ENCODE measurements at places on chromosomes 2 and 18. TPM values are rescaled to one million over a fixed set of nuclear protein-coding genes. Genes with fewer than 3 reads are reported as not detected.

Gene KCNG2
- 0.12 TPM for total RNA-seq

Gene TRPM8
- 0.14 TPM for total RNA-seq

Gene ERFE
- 0.79 TPM for total RNA-seq

Gene POU3F3
- total RNA-seq = not detected

Gene ZDBF2
- total RNA-seq = 12.6 TPM

- DNase-seq = no peak
These were observed 52.6 kb upstream of the EMILIN2 start for GRCh38 chr18:2794159-2794558.

DNA sequence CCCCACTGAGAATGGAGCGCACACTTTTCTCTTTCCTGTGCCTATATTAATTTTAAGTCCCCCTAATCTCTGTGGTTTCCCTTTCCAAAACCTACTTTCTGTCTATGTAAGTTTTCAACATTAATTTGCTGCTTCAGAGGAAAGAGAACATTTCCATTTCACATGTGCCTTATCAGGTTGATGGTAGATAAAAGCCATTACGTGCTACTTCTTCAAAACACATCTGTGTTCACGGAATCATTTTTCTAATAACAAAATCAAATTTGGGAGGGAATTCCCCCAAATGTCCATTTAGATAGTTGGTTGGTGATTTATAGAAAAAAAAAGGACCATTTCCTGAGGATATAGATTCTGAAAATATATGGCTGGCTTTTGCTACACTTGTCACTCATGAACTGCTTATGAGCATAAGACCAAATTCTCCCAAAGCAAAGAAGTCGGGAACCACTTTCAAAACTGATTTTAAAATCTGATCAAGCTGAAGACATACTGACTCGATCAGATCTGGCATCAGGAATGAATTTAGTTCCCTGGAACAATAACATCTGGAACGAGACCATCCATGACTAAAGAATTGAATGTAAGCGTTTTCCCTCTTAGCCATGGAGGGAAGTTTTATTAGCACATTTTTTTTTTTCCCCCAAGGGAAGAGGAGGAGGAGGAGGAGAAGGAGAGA lies 8.2 kb downstream of the PTGR3 start:
- no peak for DNase-seq

- no peak for DNase-seq
These were observed 286.5 kb upstream of the REV1 start for GRCh38 chr2:99776206-99776905.

DNA sequence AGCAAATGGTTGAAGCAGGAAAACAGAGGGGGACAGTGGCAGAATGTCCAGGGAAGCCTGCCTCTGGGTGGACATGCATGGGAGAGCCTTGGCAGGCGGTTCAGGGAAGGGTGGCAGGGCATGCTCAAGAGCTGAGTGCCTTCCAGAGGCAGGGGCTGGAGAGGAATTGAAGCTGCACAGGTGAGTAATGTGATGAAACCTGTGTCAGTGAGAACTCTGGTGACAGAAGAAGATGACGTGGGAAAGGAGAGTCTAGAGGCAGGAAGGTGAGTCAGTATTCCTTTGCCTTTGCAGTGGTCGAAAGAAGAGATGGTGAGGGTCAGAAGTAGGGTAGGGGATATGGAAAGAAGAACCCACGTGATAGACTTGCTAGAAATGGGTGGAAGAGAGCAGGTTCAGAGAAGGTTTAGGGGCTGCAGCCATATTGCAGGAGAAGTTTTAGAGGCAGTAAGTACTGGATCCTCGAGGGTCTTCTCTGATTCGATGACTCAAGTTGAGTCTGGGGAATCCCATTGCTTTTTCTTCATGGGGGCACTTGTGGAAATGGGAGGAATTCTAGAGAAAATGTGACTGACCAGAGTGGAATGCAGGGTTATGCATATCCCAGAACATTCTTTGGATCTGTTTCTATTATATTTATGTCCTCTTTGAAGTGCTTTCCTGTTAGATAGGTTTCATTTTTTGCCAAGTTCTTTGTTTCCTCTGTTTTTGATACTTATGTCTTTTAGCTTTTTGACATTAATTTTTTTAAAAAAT lies 37.4 kb downstream of the TMEM87B start:
- DNase-seq = no peak

- no peak for DNase-seq
These were observed 61.2 kb upstream of the CUL3 start for GRCh38 chr2:224646242-224646846.

DNA sequence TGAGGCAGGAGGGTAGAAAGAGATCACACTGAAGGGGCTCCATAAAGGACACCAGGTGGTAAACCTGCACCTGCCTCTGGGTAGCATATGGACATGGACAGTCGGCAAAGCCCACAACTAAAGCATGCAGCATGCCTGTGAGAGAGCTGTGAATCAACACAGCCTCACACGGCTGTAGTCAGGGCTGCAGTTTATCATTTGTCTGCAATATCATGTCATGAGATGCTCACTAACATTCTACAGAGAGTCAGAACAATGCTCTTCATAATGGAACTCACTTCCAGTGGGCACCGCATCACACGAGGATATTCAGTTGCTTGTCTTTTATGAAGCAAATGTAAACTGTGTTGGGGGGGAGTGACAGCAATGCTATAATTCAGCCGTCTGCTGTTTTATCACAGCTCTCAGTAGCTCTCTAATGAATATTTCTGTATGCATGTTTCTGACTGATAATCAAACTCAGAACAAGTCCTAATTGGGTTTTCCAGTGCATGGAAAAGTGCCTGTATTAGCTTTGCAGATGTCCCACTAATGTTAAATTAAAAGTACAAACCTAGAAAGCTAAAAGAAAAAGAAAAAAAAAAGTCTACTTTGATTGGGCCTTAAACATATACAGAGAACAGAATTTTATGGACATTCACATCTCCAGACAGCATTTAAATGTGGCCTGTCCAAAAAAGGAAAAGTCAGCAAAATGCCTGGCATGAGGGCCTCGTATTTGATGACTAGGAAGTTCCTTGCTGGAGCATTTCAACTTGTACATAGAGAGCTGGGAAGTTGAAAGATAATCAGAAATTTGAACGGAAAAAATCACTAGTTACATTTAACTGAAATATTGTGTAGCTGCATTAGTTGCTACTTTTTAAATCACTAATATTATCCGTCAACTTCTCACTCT lies 406.1 kb upstream of the SOX11 start:
- no peak for DNase-seq

- DNase-seq = no peak
These were observed 21.6 kb downstream of the TMEM18 start for GRCh38 chr2:655626-656025.

GRCh38 chr2:189522435-189523151 lies 58.0 kb downstream of the SLC40A1 start:
- DNase-seq = no peak

- no peak for DNase-seq
These were observed 48.2 kb downstream of the COL4A4 start for GRCh38 chr2:227115761-227116160.

GRCh38 chr2:60152226-60152833 lies 401.1 kb downstream of the BCL11A start:
- no peak for DNase-seq

DNA sequence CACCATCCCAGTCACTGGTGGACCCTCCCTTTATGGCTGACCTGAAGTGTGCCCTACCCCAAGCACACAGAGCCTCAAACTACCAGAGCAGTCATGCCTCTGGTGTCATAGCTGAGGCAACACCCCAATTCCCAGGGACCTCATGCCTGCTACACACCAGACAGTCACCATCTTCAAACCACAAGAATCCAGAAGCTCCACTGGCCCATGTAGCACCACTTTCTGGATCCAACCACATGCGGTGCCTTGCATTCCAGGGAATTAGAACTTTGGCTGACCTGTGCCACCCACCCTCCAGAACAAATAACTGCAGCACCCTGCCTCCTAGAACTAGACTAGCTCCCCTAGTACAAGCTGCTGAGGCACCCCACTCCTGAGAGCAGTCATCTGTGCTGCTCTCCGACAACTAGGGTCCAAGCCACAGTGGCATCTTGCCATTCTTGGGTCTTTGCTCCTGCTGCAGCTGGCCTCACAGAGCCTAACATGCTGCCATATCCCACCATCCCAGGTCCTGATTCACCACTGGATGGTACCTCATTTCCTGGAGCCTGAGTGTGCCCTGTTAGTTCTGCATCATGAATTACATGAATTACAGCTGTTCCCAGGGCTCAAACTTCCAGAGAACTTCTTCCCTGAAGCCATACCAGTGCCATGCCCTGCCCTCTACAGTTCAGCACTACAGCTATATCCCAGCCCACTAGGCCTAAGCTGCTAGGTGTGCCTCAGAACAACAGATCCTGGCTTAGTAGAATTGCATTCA lies 243.8 kb upstream of the CHST9 start:
- DNase-seq = no peak

DNA sequence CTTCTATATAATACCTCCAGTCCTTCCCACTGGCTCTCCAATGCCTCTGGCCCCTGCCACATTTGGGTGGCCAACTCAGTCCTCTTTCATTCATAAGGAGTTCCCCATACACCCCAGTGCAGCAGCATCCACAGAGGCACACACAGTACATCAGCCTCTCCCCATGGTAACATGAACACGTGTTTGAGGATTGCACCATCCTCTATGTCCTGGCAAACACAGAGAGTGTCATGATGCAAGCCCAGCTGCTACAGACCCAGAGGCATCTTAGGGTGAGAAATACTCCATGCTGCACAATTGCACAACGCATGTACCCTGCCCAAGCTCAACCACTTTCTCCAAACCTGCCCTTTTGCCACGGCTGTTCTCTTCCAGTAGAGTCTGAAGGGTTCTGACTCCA lies 11.5 kb downstream of the IGFBP5 start:
- no peak for DNase-seq

DNA sequence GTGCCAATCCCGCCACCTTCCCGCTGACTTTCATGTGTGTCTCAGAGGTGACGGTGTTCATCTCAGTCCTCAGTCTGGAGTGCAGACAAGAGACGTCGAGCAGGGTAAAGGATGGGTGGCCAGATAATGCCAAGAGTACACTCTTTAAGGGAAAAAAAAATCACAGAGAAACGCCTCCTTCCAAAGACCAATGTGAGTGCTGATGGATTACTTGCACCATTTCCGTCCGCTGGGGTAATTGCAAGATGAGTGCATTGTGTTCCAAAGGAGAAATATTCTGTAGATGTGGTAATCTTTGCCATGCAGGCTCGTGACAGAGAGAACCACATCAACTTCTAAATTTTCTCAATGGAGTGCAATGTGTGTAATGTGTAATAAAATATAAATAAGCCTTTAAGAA lies 81.0 kb downstream of the KLHL29 start:
- DNase-seq = no peak

GRCh38 chr2:36466135-36466534 lies 110.6 kb downstream of the CRIM1 start:
- no peak for DNase-seq

DNA sequence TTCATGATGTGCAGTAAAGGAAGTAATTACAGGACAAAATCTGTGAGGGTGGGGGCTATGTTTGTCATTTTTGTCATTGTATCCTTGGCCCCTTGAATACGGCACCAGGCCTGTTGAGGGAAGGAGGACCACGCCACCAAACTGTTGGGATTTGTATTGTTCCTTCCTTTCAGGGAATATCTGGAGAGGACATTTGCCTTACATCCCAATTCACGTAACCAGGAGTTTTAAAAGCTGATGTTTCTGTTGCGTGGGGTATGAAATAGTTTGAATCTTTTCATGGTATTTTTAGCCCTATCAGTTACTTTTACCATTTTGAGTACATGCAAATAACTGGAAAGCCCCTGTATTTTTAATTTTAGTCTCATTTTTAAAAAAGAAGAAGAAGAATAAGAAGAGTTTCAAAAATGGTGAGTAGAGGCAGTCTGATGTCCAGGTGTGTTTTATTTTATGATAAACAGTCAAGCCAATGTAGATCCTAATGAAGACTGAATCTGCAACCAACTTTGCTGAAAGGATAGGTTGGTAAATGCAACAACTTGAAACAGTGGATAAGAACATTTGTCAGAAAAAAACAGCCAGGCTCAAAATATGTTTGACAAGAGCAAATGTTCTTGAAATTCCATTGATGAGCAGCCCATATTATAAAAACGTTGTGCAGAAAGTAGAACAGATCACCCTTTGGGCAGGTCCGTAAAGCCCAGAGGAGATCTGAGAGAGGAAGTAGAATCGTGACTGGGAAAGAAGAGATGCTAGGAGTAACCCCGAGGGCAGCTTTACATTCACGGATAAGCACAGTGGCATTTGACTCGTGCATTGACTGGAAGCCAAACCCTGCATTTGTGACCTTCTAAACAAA lies 54.5 kb downstream of the RASGRP3 start:
- no peak for DNase-seq

DNA sequence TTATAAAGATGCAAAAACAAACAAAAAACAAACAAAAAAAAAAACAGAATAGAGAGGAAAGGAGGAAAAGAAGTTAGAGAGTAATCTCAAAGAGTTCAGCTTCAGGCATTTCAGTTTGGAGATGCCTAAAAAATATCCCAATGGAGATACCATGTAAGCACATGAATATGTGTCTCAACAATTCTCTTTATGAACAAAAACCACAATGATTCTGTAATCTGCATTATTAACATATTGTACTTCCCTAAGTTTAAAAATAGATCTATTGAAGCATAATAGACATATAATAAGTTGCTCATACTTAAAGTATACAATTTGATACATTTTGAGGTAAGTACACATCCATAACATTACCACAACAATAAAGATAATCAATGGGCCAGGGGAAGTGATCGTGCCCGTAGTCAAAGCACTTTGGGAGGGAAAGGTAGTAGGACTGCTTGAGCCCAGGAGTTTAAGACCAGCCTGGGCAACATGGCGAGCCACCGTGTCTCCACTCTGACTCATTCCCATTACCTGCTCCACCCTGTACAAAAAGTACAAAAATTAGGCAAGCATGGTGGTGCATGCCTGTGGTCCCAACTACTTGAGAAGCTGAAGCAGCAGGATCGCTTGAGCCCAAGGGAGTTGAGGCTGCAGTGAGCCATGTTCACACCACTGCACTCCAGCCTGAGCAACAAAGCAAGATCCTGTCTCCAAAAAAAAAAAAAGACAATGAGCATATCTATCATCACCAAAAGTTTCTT lies 158.9 kb downstream of the ATAD2B start:
- DNase-seq = no peak

DNA sequence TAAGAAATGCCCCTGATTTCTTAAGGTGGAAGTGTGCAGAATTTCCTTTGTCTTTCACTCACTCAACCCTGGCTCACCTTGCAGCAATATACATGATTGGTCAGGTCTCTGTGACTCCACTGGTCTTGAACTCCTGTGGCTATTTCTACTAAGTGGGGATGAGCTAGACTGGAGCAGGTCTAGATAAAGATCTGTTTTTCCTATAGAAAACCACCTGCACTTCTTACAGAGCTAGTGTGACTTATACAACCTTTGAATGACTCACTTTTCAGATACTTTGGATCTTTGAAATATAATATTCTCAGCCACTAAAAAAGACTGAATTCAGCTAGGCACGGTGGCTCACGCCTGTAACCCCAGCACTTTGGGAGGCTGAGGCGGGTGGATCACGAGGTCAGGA lies 98.5 kb upstream of the KCTD1 start:
- no peak for DNase-seq

Measured in pancreas (tissue), 10 donors.